ENCODE measurements at places on chromosomes 3 and 15. TPM values are rescaled to one million over a fixed set of nuclear protein-coding genes. Genes with fewer than 3 reads are reported as not detected.

The LINGO1 gene
- total RNA-seq, result 34.0 TPM

The PSTPIP1 gene
- 1.4 TPM for total RNA-seq

The NR2E3 gene
- 0.72 TPM for total RNA-seq

- no peak for DNase-seq
Observed at GRCh38 chr3:24648063-24648462, 153.4 kb upstream of the THRB start.

DNA sequence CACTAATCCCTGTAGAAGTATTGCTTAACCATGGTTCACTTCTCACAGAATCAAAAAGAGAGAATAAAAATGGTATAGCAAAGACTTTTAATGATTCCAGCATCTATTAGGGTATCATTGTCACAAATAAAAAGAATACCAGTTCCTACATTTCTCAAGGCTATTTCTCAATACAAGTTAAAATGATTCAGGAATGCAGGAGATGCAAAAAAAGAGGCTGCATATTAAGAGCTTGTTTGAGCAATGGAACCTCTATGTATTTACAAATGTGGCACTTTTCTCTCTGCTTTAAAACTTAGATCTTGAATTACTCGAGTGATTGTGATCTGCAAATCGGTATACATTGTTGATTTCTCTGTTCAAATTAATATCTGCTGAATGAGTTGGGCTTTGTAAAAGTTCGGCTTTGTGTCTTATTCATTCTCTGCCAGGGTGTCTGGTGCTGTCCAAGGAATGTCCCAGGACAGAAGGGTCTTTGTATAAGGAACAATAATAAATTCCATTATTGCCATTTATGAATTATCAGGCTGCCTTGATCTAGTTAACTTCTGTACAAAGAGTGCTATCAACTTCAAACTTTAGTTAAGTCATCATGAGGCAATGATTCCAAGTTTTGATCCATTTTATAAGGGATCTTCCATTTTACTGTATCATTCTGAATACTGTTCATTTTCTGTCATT, 364.2 kb downstream of the RBMS3 start:
- DNase-seq, result no peak

GRCh38 chr15:38611228-38611627, 46.6 kb upstream of the RASGRP1 start:
- no peak for DNase-seq

DNA sequence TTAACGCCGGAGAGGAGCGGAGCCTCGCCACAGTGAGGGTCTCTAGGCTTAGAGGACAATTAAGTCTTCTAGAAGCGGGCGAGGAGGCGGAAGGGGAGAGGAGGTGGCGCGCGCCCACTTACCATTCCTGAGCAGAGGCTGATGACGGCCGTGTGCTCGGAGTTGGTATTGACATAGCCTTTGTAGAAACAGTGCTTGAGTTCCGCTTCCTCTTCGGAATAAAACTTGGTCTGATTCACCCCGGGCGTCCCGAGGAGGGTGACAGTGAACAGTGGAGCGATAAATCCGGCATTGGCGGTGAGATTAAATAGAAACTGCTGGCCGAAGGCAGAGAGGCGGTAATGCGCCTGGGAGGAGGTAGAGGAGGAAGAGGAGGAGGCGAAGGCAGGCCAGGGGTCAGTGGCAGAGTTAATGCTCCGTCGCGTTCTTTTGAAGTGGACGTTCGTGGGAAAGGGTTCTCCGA, 1.3 kb downstream of the ADAMTS9 start:
- no peak for DNase-seq

- DNase-seq, result no peak
Observed at GRCh38 chr3:155182467-155182866, 102.3 kb downstream of the MME start.

DNA sequence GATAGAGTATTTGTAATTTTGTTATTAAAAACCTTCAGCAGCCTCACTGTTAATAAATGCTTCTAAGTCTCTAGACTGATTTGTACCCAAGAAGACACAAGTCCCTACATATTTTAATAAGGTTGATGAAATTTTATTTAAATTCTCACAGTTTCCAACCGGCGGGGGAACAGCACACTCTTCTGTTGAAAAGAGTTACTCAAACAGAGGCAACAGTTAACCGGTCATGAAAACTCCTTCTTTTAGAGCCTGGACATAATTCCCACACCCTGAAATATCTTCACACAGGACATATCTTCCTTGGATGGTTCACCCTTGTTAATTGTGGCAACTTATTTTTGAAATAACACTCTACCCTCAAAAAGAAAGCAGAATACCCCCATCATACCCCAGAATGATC, 278.8 kb downstream of the FOXP1 start:
- peak; percentile 67 for DNase-seq

- no peak for DNase-seq
Observed at GRCh38 chr3:71972031-71972430, 187.1 kb upstream of the PROK2 start.
